ENCODE measurements at places on chromosomes 5 and 9.

- H3K4me1 ChIP-seq: no peaks in the 10 kb centered on the region
- H3K4me3 ChIP-seq: no peak overlapping the region
- no peaks in the 10 kb centered on the region for H3K36me3 ChIP-seq
- H3K27me3 ChIP-seq: peaks cover 14% of the 10 kb centered on the region
- H3K27ac ChIP-seq: no peak overlapping the region
Measured at GRCh38 chr5:181152406-181152805, 5.0 kb downstream of the OR2V2 start.

DNA sequence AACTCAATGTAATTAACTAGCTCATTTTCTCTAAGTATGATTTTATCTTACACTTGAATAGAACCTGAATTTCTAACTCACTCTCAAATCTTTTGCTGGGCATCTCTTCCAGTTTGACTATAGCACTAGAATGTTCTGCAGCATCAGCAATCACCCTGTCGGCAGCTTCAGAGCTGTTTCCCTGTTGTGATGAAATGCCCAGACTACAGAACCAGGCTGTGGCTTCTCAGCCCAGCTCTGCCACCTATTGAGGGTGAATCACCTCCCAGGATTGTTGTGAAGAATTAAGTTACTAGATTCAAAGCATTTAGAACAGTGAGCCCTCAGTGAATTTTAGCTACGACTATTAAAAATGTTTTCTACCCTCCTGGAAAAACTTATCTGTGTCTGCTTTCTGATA, 90.4 kb upstream of the ANKRD55 start:
- no peaks in the 10 kb centered on the region for H3K36me3 ChIP-seq
- peak; percentile 56 for DNase-seq
- peaks cover under 1% of the 10 kb centered on the region for H3K4me1 ChIP-seq

- no peak for DNase-seq
- H3K4me1 ChIP-seq: no peaks in the 10 kb centered on the region
- no peak overlapping the region for H3K4me3 ChIP-seq
- H3K27ac ChIP-seq: no peak overlapping the region
- no peaks in the 10 kb centered on the region for H3K27me3 ChIP-seq
- H3K36me3 ChIP-seq: no peaks in the 10 kb centered on the region
Measured at GRCh38 chr5:61256474-61256873, 75.6 kb upstream of the ZSWIM6 start.

- H3K4me1 ChIP-seq: no peaks in the 10 kb centered on the region
- H3K27me3 ChIP-seq: no peaks in the 10 kb centered on the region
- no peak overlapping the region for H3K27ac ChIP-seq
- no peak for DNase-seq
- no peak overlapping the region for H3K4me3 ChIP-seq
Measured at GRCh38 chr5:74055486-74056106, 429.6 kb downstream of the ARHGEF28 start.

DNA sequence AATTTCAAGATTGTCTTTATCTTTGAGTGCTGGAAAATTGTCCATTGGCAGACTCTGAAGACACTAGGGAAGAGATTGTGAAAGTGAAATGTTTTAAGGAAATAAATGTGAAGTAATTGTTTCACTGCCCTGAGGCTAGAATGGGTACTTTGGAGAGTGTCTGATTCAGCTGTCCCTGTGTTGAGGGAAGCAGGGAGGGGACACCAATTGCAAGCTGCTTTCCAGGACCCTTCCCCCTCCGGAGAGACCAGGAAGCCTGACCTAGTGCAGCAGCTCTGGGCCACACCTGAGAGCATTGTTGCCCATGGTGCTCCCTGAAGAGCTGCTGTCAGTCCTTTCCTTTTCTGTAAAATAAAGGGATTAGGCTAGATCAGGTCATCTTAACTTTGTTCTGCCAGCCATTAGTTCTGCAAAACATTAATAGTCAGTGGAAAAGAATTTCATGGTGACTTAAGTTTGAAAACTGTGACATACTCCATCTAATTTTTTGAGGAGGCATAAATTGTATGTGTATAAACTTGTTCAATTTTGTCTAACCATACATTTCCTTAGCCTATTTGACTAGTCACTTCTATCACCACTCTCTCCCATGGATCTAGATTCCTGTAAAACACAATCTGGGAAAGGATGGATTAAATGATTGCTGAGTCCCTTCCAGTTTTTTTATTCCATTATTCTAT, 18.8 kb downstream of the MAP1B start:
- no peak overlapping the region for H3K4me3 ChIP-seq
- no peak overlapping the region for H3K27ac ChIP-seq
- no peak for DNase-seq
- no peaks in the 10 kb centered on the region for H3K4me1 ChIP-seq

DNA sequence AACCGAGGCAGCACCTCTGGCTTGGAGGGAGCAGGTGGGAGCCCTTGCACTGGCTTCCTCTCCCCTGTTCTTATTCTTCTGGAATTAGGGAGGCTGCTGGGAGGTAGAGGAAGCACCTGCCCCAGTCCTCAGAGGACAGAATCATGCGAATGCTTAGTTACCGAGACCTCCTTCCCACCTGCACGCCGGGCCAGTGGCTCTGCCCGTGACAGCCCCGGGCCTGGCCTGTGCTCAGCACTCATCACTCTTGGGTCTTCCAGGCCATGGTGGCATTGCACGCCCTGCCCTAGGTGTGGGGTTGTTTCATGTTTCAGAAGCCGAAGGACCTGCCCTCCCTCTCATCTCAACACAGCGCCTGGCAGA, 45.3 kb upstream of the NKD2 start:
- no peak overlapping the region for H3K27ac ChIP-seq
- H3K27me3 ChIP-seq: peaks cover 19% of the 10 kb centered on the region
- no peaks in the 10 kb centered on the region for H3K36me3 ChIP-seq
- no peak for DNase-seq

- DNase-seq: peak; percentile 61
- H3K4me3 ChIP-seq: no peak overlapping the region
- no peaks in the 10 kb centered on the region for H3K36me3 ChIP-seq
- no peaks in the 10 kb centered on the region for H3K27me3 ChIP-seq
Measured at GRCh38 chr9:114434878-114435311, 47.1 kb upstream of the AKNA start.

GRCh38 chr9:91143642-91144041, 218.1 kb downstream of the AUH start:
- no peak for DNase-seq
- H3K4me1 ChIP-seq: peaks cover 8% of the 10 kb centered on the region
- no peaks in the 10 kb centered on the region for H3K36me3 ChIP-seq
- no peak overlapping the region for H3K27ac ChIP-seq
- no peaks in the 10 kb centered on the region for H3K27me3 ChIP-seq

DNA sequence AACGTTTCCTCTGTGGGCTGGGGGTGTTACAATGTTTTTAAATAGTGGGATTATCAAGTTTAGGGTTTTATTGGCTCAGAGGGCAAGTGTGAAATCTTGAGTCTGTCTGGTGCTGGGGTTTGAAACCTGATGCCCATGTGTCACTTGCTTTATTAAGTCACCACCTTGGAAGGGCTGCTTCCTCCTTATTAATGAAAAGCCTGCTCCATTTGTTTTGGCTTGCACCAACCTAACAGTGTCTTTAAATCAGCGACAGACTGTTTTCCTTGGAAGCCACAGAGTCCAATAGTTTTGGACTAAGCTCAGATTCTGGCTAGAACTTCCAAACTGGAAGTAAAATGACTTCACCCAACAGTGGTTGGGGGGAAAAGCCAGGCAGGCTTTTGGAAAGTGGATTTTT, 10.7 kb upstream of the PALM2AKAP2 start:
- H3K4me1 ChIP-seq: no peaks in the 10 kb centered on the region
- no peak overlapping the region for H3K4me3 ChIP-seq
- H3K27me3 ChIP-seq: peaks cover 57% of the 10 kb centered on the region
- no peak overlapping the region for H3K27ac ChIP-seq

- no peaks in the 10 kb centered on the region for H3K4me1 ChIP-seq
- DNase-seq: no peak
- H3K36me3 ChIP-seq: no peaks in the 10 kb centered on the region
- no peak overlapping the region for H3K27ac ChIP-seq
- no peaks in the 10 kb centered on the region for H3K27me3 ChIP-seq
- H3K4me3 ChIP-seq: no peak overlapping the region
Measured at GRCh38 chr5:19655627-19656026, 332.4 kb downstream of the CDH18 start.

DNA sequence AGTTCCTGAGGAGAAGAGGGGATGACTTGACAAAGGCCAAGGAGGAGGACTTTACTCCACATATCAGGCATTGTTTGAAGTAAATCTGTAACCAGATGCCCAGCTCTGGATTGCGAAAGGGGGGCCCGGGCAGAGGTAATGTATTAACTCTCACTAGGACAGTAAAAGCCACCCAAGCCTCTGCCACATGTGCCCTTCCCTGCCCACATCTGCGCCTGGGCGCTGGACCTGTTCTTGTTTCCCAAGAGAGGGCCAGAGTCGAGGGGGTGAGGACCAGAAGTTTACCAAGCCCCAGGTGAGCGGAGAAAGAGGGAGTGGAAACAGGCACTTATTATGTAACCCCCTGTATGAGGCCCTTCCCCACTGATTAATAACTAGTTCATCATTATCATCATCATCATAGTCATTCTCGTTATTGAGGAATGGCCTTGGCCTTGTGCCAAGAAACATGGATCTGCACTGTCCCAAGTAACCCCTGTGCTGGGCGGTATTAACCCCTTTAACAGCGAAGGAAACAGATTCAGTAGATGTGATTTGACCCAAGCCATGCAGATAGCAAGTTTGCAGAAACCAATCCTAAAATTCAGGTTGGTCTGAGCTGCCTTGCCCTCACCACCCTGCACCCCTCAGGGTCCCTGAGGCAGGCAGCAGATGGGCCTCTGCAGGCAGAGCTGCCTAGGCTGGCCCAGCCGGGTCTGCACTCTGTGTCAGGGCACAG, at the start of gene SLC23A1:
Gene SLC23A1 (minus strand): TSS at position 23 of the 718 bp plus-strand sequence. CDS start 44 bp downstream, outside the sequence.
- H3K4me3 ChIP-seq: no peak within 1 kb of the TSS
- peak within 1 kb of the TSS; percentile 72 for H3K27ac ChIP-seq
- no peaks in the 10 kb centered on the region for H3K36me3 ChIP-seq
- peaks cover 65% of the 10 kb centered on the region for H3K4me1 ChIP-seq
- H3K27me3 ChIP-seq: no peaks in the 10 kb centered on the region
- DNase-seq: no peak

- no peaks in the 10 kb centered on the region for H3K4me1 ChIP-seq
- H3K36me3 ChIP-seq: no peaks in the 10 kb centered on the region
- H3K27ac ChIP-seq: no peak overlapping the region
- no peak overlapping the region for H3K4me3 ChIP-seq
- H3K27me3 ChIP-seq: no peaks in the 10 kb centered on the region
Measured at GRCh38 chr9:125558453-125559092, 148.4 kb downstream of the MAPKAP1 start.

DNA sequence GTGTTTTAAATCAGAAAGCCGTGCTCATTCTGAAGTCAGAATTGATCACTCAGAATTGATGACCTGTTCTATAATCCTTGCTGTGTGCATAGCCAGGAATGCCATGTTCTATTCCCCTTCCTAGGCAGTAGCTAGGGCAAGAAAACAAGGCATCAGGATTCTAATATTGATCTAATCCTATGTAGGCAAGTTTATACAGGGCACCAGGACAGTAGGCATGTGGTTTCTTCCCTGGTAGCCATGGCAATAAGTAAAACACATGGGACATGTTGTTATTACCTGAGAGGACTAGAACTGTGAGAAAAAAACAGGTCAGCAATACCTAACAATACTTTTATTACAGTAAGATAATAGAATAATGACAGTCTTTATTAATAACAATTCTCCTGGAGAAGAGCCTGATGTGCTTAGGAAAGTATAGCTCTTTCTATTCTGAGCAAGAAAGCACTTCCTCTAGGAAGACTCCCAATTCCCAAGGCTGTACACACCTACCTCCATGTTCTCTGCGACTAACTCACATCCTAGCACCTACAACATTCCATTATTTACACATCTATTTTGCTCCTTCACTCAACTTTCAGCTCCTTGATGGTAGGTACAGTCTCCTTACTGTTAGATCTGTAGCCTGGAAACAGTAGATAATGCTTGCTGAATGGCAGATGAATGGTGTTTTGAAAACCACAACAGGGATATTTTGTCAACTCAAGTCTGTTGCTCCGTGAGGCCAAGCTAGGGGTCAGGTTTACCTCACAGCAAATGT, 70.8 kb downstream of the STX17 start:
- peak; percentile 5 for DNase-seq
- H3K36me3 ChIP-seq: no peaks in the 10 kb centered on the region
- H3K27ac ChIP-seq: no peak overlapping the region
- no peaks in the 10 kb centered on the region for H3K4me1 ChIP-seq
- H3K4me3 ChIP-seq: no peak overlapping the region

- peaks cover 22% of the 10 kb centered on the region for H3K27me3 ChIP-seq
- peak; percentile 85 for DNase-seq
Measured at GRCh38 chr5:55172051-55172899, 702 bp downstream of the CDC20B start.

DNA sequence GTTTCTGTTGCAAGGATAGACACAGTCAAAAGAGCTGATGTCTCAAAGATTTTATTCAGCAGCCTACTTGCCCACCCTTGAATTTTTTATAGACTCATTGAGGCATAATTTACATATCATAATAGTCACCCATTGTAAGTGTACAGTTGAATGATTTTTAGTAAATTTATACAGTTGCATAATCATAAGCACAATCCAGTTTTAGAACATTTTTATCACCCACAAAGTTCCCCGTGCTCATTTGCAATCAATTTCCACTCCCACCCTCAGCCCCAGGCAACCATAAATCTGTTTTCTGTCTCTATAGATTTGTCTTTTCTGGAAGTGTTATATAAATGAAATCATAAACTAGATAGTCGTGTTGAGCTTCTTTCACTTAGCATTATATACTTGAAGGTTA, 517.7 kb downstream of the TLE1 start:
- no peak for DNase-seq
- H3K27ac ChIP-seq: no peak overlapping the region
- no peaks in the 10 kb centered on the region for H3K4me1 ChIP-seq
- H3K4me3 ChIP-seq: no peak overlapping the region
- no peaks in the 10 kb centered on the region for H3K36me3 ChIP-seq

DNA sequence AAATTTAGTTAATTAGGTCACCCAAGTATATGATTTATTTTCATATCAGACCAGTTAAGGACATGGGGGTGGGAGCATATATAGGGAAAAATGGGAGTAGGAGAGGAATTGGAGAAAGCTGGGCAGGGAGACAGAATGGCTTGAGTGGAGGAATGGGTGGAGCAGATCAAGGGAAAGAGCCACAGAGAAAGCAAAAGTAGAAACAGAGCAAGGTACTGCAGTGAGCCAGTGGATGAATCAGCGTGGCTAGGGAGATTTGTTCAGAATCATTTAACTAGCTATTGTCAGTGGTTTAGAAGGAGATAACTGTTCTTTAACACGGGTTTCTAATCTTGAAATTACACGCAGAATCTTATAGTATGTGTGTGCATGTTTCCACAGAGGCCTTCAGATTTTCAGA, 37.4 kb downstream of the SNX24 start:
- no peak overlapping the region for H3K4me3 ChIP-seq
- H3K36me3 ChIP-seq: no peaks in the 10 kb centered on the region
- H3K27ac ChIP-seq: no peak overlapping the region
- H3K27me3 ChIP-seq: no peaks in the 10 kb centered on the region

DNA sequence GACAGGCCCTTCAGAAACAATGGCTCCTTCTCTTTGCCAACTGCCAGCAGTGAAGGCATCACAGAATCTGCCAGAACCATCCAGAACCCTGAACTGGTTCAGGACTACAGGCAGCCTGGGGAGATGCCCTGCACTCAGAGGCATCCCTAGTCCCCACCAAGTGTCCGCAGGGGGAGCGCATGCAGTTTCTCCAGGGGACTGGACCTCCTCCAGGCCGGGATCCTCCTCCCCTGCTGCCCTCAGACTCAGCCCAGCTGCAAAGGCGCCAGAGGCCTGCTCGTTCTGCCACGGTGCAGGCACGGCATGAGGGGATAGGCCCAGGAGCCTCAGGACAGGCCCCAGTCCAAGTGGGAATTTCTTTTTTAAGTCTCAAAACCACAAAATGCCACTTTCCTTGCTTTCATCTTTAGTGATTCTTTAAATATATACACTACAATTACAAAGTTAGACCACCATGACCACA, 72.0 kb downstream of the SEMA4D start:
- no peak overlapping the region for H3K27ac ChIP-seq
- H3K36me3 ChIP-seq: peaks cover 5% of the 10 kb centered on the region
- H3K27me3 ChIP-seq: no peaks in the 10 kb centered on the region
- DNase-seq: no peak
- peak overlapping the region; percentile 21 for H3K4me3 ChIP-seq

Data from common myeloid progenitor, CD34-positive (primary cell).